Bronchial epithelial cell (primary cell): ENCODE measurements at places on chromosomes 2 and 18.
A peak's percentile ranks its signal among the peaks of the same experiment; 100 is the strongest.

DNA sequence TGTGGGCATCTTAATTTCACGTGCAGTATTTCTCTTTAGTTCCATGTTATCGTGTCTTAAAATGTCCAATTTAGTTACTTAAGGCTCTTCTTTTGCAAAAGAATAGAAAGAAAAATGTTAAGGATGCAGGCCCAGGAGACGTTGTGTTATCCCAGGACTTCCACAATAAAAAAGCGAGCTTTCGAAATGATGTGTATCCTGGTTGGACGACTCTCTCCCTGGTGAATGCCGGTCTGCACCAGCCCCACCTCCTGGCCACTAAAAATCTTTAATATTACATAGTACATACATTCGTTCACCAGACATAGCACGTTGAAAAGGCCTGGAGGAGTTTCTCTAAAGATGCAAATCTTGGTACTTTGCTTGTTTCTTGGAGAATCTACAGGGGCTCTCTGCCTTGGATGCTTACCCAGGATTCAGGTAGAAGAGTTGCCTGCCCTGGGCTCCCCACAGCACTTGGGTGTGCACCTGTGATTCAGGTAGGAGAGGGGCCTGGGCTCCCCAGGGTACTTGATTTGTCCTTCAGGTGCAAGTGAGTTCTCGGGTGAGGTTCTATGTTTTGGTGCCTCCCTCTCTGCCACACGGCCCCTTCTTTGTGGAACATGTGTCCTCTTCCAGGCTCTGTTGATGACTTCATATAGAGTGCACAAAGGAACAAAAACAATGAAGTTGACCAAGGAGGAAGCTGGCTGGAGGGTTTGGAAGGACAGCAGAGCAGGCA is 26.6 kb downstream of the TWIST2 start:
- DNase-seq = no peak

GRCh38 chr2:31207790-31208189 is 9.5 kb downstream of the CAPN14 start:
- peak; percentile 17 for DNase-seq

DNA sequence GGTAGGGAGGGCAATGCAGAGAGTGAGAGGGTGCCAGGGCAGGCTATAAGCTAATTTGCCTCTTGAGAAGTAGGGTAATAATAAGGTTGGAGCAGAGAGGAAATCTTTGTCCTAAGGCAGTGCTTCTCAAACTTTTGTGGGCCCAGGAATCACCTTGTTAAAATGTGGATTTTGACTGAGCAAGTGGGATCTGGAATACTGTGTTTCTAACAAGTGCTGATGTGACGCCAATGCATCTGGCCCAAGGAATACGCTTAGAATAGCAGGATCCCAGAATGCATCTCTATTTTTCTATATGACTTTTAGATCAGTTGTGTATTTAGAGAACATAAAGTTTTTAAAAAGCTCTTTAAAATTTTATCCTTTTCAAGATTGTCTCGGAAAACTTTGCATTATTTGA is 29.7 kb upstream of the GTF2A1L start:
- DNase-seq = no peak

DNA sequence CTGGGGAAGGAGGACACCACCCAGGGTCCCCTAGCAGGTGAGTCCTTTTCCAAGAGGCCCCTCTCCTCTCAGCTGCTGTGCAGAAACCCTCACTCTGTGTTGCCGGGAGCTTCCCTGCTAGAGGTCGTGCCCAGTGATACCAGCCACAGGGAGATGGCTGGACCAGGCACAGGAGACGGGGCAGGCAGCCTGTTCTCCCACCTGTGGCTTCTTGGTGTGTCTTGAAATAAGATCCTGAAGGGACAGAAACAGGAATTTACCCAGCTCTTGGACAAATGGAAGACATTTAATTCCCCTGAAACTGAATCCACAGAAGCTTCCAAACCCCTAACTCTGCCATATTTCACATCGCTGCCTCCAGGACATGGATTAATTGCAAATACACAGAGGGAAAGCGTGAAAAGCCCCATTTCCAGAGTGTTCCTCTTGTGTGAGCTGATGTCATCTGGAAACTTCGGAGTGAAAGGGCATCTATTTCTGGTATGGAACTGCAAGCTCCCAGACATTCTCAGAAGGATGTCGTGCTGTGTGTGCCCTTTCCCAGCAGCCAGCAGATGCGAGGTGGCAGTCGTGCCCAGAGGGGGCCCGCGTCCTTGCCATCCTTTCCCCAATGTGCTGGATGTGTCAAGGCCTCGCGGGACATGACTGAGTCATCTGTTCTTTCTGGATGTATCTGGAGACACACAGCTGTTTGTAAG is 177.7 kb downstream of the SEPTIN10 start:
- DNase-seq = peak; percentile 15

DNA sequence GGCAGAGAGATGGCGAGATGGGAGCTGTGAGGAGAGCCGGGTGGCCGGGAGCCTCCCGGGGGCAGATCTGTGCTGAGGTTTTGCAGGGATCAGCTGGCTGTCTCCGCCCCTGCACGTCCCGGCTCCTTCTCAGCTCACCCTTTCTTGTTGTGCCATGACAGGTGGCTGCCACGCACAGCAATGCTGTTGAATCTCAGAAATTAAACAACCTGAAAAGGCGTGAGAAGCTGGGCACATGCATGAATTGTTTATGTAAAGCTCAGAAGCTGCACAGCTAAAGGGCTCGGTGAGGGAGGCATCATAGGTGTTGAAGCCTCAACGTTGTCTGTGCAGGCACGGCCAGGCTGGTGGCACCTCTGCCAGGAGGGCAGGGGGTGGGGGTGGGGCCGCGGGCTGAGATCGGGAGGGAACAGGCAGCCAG is 858 bp upstream of the RTP5 start:
- no peak for DNase-seq

GRCh38 chr2:64210816-64211215 is 66.6 kb upstream of the PELI1 start:
- peak; percentile 100 for DNase-seq

DNA sequence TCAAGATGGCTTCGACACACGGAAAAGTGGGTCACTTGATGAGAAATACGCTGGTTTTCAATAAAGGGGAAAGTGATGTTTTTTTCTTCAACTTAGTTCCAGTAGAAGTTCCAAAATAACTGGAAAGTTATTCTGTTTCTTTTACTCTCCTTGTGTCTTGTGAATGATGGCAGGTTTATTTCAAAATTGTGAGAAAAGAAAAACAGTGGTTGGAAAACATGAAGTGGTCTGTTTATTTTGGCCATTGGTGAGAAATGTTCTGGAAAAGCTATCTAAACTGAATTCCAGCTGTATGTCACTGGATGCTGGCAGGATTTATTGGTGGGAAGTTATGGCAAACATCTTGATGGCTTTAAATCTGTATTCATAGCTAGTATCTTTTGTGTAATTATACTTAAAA is 484.1 kb downstream of the DCC start:
- DNase-seq = no peak

- DNase-seq = no peak
These were observed 500.6 kb upstream of the MYT1L start for GRCh38 chr2:2831633-2832032.

DNA sequence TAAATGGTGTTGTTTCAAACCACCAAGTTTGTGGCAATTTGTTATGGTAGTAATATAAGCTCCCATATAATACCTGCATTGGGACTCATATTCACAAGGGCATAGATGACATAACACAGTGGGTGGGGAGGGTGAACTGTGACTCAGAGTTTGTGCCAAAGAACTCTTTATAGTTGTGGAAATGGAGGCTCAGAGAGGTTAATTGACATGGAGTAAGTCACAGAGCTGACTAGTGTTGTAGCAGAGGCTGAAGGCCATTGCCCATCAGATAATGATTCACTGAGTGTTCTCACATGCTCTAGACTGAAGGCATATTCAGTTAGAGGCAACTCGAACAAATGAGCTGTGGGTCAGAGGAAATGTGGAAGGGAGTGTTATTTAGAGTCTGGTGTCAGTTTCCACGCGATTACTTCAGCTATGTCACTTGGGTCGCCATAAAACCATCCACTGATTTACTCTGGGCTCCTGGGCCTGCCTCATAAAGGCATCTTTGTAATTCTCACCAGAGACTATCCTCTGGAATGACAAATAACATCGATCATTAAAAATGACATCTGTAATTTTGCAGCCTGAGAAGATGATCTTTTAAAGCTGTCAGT is 264.7 kb downstream of the CCDC85A start:
- DNase-seq = peak; percentile 31

- peak; percentile 7 for DNase-seq
These were observed 423.6 kb upstream of the CHST9 start for GRCh38 chr18:27608742-27609141.

GRCh38 chr2:121790276-121790956 is 35.0 kb downstream of the TSN start:
- DNase-seq = peak; percentile 98

DNA sequence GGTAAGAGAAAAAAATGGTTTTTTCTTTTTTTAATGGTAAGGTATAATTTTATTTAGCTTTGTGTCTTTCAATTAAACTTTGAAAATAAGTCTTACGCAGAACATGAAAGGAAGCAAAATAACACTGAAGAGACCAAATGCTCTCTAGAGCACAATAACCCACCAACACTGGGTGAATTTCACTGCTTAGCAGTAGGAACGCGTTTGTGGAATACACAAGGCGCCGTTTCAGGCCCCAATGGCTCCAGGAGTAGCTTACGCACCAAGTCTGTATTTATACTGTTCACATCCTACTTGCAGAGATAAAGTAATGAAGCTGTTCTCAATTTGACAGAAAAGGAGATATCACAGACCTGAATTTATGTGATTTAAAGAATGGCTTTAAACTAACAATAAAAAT is 23.5 kb downstream of the RPL31 start:
- DNase-seq = no peak

GRCh38 chr2:240568678-240569522 is 616 bp downstream of the RNPEPL1 start:
- no peak for DNase-seq

DNA sequence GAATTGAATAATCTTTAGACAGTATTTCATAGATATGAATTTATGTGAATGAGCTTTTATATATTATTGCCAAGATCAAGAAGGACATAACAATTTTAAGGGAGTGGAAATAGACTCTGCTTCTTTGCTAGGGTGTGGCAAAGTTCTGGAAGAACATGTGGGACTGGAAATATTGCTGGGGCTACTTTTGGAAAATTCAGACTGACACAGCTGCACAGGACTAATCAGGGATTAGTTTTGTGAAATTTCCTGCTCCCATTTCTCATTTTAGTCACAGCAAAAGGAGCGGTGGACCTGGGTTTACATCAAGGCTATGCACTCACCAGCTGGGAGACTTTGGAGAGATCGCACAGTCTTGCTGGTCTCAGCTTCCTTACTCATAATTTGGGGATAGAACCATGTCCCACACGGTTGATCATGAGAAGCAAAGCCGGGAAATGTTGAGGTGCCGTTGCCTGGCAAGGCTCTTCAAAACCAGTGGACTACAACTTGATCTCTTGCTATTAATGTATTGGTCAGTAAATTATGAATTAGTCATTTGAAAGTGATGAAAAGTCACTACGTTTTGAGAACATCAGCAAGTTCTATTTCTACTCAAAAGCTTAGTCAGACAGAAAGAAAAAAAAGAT is 42.4 kb downstream of the IL1RL2 start:
- DNase-seq = no peak

DNA sequence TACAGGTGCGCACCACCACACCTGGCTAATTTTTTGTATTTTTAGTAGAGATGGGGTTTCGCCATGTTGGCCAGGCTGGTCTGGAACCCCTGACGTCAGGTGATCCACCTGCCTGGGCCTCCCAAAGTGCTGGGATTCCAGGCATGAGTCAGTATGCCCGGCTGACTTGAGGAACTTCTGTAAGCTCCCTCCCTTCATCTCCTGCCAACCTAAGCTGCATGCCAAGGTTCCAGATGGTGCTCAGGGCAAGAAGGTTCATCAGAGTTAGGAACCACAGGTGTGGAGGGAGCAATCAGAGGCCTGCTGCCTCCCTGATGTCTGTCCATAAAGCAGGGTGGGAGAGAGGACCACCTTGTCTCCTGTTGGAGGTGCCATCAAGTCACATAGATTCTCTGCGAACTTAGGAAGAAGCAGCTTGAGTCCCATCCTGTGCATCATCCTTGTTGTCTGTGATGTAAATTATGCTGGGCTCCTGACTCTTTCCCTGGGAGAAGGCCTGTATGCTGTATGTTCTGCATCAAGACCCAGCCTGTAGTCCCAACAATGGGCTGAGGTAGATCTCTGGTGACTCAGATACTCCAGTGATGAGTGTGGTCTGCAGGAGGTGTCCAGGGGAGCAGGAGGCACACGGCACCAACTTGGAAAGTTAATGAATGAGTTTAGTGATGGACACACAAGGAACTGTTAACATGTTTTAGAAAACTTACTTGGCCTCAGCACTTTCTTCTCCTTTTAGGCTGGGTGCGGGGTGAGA is 53.1 kb downstream of the TMEM17 start:
- peak; percentile 81 for DNase-seq

DNA sequence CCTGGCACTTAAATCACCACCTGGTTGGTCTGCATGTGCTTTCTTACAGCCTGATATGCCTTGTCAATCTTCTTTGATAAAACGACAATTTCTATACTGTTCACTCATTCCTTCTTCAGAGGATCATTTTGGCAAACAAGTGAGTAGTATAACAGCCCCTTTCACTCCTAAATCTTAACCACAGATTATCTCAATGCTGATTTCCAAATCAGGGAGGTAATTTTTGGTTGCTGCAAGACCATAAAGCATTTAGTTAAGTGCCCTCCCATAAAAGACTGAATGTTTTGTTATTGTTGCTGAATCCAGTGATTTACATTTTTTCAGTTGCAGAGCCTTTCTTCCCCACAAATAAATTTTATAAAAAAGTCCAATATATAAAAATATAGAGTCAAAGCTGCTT is 129.2 kb upstream of the CYP26B1 start:
- DNase-seq = no peak

- no peak for DNase-seq
These were observed 316.3 kb upstream of the KCNJ3 start for GRCh38 chr2:154381931-154382794.

- DNase-seq = peak; percentile 55
These were observed 352.8 kb upstream of the KCNH7 start for GRCh38 chr2:163191372-163191771.

DNA sequence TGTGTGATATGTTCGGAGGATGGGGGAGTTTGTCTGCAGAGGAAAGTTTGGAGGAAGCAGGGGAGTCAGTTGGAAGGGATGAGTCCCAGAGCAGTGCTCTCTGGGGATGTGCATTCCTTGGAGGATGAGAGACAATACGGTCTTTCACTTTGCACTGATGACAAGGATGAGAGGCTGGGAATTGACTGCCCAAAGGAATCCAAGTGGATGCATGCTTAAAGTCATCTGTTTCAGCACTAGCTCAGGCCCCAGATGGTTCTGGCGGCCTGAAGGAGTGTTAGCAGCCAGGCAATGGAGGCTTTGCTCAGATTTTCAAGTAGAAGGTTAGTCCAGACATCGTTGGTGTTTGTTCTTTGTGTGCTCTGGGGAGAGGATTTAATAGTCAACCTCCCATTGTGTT is 100.2 kb downstream of the CRIM1 start:
- no peak for DNase-seq
